ENCODE measurements at places on chromosomes 3 and 15. TPM values are rescaled to one million over a fixed set of nuclear protein-coding genes. Genes with fewer than 3 reads are reported as not detected.

DNA sequence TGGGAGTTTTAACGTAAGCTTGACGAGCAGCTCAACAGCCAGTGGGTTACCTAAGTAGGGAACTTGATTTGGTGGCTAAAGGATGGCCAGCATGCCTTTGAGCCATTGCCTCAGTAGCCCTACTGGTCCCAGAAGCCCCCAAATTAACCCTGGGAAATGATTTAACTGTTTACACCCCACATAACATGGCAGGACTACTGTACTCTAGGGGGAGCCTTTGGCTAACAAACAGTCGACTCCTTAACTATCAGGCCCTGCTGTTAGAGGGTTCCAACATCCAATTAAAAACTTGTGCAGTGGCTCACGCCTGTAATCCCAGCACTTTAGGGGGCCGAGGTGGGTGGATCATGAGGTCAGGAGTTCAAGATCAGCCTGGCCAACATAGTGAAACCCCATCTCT, 9.4 kb upstream of the SMCO1 start:
- no peak overlapping the region for H3K4me3 ChIP-seq
- H3K27ac ChIP-seq = no peak overlapping the region
- DNase-seq = no peak
- H3K36me3 ChIP-seq = no peaks in the 10 kb centered on the region
- H3K27me3 ChIP-seq = no peaks in the 10 kb centered on the region
- peaks cover 10% of the 10 kb centered on the region for H3K4me1 ChIP-seq

GRCh38 chr3:186896875-186897274, 33.5 kb upstream of the ST6GAL1 start:
- no peak overlapping the region for H3K4me3 ChIP-seq
- no peaks in the 10 kb centered on the region for H3K4me1 ChIP-seq
- no peak overlapping the region for H3K27ac ChIP-seq
- H3K27me3 ChIP-seq = no peaks in the 10 kb centered on the region

GRCh38 chr3:164416491-164417222, 661.6 kb downstream of the SI start:
- no peak overlapping the region for H3K27ac ChIP-seq
- no peaks in the 10 kb centered on the region for H3K27me3 ChIP-seq
- DNase-seq = no peak
- no peaks in the 10 kb centered on the region for H3K4me1 ChIP-seq
- H3K4me3 ChIP-seq = no peak overlapping the region
- H3K36me3 ChIP-seq = no peaks in the 10 kb centered on the region

GRCh38 chr15:46996359-46996758, 720.9 kb upstream of the SEMA6D start:
- H3K27ac ChIP-seq = no peak overlapping the region
- no peaks in the 10 kb centered on the region for H3K27me3 ChIP-seq
- no peaks in the 10 kb centered on the region for H3K4me1 ChIP-seq

DNA sequence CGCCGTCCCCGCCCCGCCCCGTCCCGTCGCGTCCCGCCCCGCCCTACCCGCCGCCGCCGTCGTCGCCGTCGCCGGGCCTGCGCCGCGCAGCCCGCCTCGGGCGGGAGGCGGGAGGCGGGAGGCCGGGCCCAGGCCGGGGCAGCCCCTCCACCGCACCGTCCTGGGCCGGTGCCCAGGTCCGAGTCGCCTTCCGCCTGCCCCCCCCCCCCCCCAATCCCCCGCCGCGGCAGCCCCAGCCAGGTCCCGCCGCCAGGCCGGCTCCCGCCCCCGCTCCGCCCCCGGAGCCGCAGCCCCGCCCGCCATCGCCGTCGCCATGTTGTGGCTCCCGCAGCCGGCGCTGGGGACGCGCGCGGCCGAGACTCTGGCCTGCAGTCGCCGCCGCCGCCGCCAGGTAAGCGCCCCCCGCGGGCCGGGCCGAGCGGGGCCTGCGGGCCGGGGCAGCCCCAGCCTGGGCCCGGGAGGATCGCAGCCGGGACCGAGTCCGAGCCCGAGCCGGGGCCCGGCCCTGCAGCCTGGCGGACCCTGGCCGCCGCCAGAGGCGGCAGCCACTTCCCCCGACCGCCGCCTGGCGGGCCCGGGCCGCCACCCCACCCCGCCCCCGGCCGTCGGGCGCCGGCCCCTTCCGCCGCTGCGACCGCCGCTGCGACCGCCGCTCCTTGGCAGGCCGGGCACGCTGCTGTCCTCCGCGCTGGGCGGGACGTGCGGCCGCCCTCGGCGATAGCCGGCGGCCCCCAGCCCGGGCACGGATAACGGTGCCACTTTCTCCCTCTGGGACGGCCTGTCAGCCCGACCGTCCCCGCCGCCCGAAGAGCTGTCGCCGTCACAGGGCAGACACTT, at the start of gene ZNF592:
ZNF592 (plus strand) TSS at position 319 of the 837 bp plus-strand sequence. CDS start 34,084 bp downstream, outside the sequence.
- H3K4me3 ChIP-seq = peak within 1 kb of the TSS; percentile 87
- DNase-seq = peak; percentile 82
- no peaks in the 10 kb centered on the region for H3K27me3 ChIP-seq

GRCh38 chr15:51386029-51386428, 44.6 kb downstream of the GLDN start:
- H3K27ac ChIP-seq = no peak overlapping the region
- no peak for DNase-seq
- no peaks in the 10 kb centered on the region for H3K27me3 ChIP-seq
- no peak overlapping the region for H3K4me3 ChIP-seq
- H3K4me1 ChIP-seq = no peaks in the 10 kb centered on the region

DNA sequence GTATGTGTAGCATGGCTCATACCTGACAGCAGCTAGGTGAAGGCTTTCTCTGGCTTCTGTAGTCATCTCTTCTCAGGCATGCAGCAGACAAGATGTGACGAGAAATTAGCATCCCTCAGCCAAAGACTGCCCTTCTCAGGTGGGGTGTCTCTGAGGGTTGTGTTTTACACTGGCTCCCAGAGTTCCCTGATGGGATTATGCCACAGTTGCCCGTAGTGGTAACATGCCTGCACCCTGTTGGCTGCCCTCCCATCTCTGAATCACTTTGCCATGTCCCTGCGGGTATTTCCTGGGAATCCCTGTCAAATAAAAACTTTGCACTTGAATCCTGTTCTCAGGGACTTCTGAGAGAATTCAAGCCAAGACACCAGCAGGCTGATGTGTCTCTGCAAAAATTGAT, 70.5 kb downstream of the LRTM1 start:
- H3K27ac ChIP-seq = no peak overlapping the region
- no peaks in the 10 kb centered on the region for H3K4me1 ChIP-seq
- no peaks in the 10 kb centered on the region for H3K27me3 ChIP-seq

- H3K36me3 ChIP-seq = peaks cover 42% of the 10 kb centered on the region
- DNase-seq = no peak
- H3K27me3 ChIP-seq = no peaks in the 10 kb centered on the region
Measured at GRCh38 chr3:111592143-111592542, 3.0 kb downstream of the ZBED2 start.

- no peak overlapping the region for H3K27ac ChIP-seq
- peaks cover 74% of the 10 kb centered on the region for H3K36me3 ChIP-seq
- no peak overlapping the region for H3K4me3 ChIP-seq
Measured at GRCh38 chr15:90086868-90087268, 15.4 kb downstream of the IDH2 start.

Gene VGLL3
- not detected for total RNA-seq

DNA sequence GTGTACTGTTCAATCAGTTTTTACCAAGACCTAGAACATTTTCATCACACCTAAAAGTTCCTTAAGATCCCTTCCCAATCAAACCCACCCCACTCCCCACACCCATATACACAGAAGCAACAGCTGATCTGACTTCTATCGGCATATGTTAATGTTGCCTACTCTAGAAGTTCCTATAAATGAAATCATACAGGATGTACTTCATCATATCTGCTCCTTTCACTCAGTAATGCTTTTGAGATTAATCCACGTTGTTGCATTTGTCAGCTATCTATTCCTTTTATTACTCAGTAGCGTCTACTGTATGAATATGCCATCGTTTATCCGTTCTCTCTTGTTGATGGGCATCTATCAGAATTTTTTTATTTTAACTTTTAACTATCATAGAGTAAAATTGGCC, 14.3 kb upstream of the FILIP1L start:
- no peak for DNase-seq
- no peaks in the 10 kb centered on the region for H3K27me3 ChIP-seq
- H3K4me3 ChIP-seq = no peak overlapping the region
- H3K27ac ChIP-seq = no peak overlapping the region
- no peaks in the 10 kb centered on the region for H3K36me3 ChIP-seq

DNA sequence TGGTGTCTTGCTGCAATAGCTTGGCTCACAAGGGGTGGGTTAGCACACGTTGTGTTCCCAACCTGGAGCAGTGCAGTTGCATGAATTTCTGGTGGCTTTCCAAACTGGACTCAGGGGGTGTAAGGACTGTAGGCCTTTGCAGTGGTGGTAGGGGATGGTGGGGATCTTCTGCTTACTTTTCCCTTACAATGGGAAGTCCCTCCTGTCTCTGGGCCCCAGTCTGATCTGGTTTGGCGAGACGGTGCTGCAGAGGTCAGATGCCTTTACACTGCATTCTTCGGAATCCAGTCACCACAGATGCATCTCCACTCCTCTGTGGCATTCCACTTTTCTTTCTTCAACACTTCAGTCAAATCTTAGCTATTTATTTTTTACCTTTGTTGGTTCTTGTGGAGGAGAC, 132.1 kb downstream of the DOCK3 start:
- DNase-seq = no peak
- H3K27me3 ChIP-seq = no peaks in the 10 kb centered on the region
- H3K4me1 ChIP-seq = no peaks in the 10 kb centered on the region
- no peak overlapping the region for H3K4me3 ChIP-seq
- H3K36me3 ChIP-seq = no peaks in the 10 kb centered on the region
- no peak overlapping the region for H3K27ac ChIP-seq

Gene CFAP92
- total RNA-seq = 0.26 TPM

DNA sequence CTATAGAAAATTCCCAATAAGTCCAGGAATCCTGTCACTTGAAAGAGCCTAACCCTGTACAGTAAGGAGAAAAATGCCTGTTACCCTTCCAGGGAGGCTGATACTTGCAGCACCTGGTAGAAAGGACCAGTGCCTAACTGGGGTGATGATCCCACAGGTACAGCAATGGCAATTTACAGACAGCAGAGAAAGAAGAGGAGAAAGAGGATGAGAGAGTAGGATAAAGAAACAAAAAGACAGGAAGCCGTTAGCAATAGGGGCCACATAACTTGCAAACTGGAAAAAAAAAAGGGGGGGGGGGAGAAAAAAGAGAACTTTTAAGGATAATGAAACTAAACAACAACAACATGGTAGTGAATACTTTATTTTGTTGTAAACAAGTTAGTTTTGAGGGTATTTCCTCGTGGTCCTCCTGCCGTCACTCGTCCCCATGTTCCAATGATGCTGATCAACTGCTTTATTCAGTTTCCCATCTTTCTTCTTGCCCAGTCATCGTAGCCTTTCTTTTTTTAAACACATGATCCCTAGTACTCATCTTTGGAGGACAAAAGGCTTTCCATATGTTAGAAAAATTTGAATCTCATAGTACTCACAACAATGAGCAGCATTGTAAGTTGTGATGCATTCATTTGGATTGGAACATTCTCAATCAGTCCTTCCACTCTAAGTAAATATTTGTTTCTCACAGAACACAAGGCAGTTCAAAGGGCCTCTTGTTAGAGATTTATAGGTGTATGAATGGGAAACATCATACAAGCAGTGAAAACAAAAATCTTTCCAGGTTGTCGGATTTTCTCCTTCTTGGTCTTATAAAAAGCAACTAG, 8.6 kb downstream of the TM4SF1 start:
- no peaks in the 10 kb centered on the region for H3K4me1 ChIP-seq
- no peaks in the 10 kb centered on the region for H3K27me3 ChIP-seq
- no peak overlapping the region for H3K4me3 ChIP-seq
- no peak overlapping the region for H3K27ac ChIP-seq
- DNase-seq = no peak
- no peaks in the 10 kb centered on the region for H3K36me3 ChIP-seq

Gene SPINK8
- not detected for total RNA-seq

Gene TADA3
- 69.2 TPM for total RNA-seq

DNA sequence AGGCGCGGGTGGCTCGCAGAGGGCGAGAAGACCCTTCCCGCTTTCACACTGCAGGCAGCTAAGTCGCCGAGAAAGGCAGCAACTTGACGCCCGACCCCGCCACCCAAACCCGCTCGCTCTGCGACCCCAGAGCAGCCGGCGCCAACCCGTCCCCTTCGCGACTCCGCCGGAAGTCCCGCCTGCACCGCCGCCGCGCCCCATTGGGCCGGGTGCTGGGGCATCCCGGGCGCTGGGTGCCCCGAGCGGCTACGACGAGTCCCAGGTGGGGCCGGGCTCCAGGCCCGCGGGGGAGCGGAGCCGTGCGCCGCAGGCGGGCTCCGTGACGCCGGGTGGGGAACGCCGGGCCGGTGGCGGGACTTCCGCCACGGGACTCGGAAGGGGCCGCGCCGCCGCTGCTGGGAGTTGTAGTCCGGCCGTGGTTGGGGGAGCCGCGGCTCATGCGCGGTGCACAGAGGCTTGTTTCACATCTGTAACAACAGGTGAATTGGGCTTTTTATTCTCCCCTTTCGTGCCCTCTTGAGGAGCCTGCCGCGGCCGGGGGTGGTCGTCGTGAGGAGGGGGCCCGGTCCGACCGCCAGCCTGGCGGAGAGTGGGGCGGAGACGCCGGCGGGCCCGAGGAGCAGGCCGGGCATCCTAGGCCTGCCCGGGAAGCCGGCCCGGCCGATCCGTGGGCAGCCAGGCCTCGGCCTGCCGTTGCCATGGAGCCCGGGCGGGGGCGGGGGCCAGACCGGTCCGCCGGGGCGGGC, at the start of gene DHX30:
DHX30 (plus strand) TSS at position 405 of the 746 bp plus-strand sequence. CDS start 7,546 bp downstream, outside the sequence.
- peak within 1 kb of the TSS; percentile 73 for H3K27ac ChIP-seq
- peak; percentile 92 for DNase-seq
- no peaks in the 10 kb centered on the region for H3K27me3 ChIP-seq
- peaks cover 4% of the 10 kb centered on the region for H3K36me3 ChIP-seq

DNA sequence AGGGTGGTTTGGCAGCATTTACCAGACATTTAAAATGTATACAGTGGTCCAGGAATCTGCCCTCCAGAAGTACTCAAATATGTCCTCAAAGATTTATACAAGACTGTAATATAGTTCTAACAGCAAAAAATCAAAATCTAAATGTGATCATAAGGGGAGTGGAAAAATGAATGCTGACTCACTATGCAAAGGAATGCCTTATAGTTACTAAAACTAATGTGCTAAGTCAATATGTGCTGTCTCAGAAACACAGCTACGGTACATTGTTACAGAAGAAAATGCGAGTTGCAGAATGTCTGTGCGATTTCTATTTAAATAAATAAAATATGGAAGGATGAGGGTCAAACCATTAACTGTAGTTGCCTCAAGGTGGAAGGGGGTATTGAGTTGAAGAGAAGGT, 230.1 kb upstream of the UBE2E1 start:
- no peak for DNase-seq
- H3K4me1 ChIP-seq = no peaks in the 10 kb centered on the region
- no peaks in the 10 kb centered on the region for H3K27me3 ChIP-seq
- no peak overlapping the region for H3K27ac ChIP-seq
- no peaks in the 10 kb centered on the region for H3K36me3 ChIP-seq

Gene TP63
- total RNA-seq = not detected

Gene EPHA6
- total RNA-seq = not detected

DNA sequence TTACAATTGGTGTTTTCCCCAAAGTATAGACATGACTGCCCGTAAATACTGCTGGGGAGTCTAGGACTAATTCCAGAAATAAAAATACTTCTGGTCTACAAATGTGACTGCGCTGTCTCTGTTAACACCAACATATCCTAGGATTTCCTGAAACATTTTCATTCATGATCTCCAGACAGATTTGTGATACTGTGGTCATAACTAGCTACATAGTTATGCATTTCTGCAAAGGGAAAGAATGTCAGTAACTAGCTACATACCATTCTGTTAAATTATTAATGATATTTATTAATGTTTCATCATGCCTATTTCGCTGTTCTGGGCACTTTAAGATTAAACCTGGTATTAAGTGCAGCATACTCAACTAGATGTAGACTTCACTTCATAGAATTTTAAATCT, 33.3 kb downstream of the SETD5 start:
- no peaks in the 10 kb centered on the region for H3K4me1 ChIP-seq
- no peak for DNase-seq
- no peak overlapping the region for H3K4me3 ChIP-seq
- no peaks in the 10 kb centered on the region for H3K27me3 ChIP-seq
- H3K36me3 ChIP-seq = peaks cover 88% of the 10 kb centered on the region
- no peak overlapping the region for H3K27ac ChIP-seq

Gene FBN1
- total RNA-seq = 0.33 TPM
